ENCODE measurements at places on chromosomes 1 and 21. TPM values are rescaled to one million over a fixed set of nuclear protein-coding genes. Genes with fewer than 3 reads are reported as not detected.
A peak's percentile ranks its signal among the peaks of the same experiment; 100 is the strongest.

GRCh38 chr1:29896791-29897714, 660.7 kb downstream of the PTPRU start:
- H3K27me3 ChIP-seq: no peaks in the 10 kb centered on the region
- H3K4me3 ChIP-seq: no peak overlapping the region
- H3K27ac ChIP-seq: no peak overlapping the region
- DNase-seq: no peak
- no peaks in the 10 kb centered on the region for H3K4me1 ChIP-seq

GRCh38 chr1:94180650-94181049, 56.7 kb downstream of the ARHGAP29 start:
- peak overlapping the region; percentile 18 for H3K27ac ChIP-seq
- DNase-seq: peak; percentile 49
- H3K4me1 ChIP-seq: peaks cover 36% of the 10 kb centered on the region
- H3K4me3 ChIP-seq: no peak overlapping the region
- peaks cover 66% of the 10 kb centered on the region for H3K36me3 ChIP-seq
- H3K27me3 ChIP-seq: no peaks in the 10 kb centered on the region

The ANGPTL3 gene
- not detected for total RNA-seq

The NR5A2 gene
- total RNA-seq: 12.1 TPM

The VSIG8 gene
- not detected for total RNA-seq

The BEST4 gene
- total RNA-seq: 0.21 TPM

Measured in endothelial cell of umbilical vein (primary cell).